ENCODE measurements at places on chromosomes 3 and 15.

DNA sequence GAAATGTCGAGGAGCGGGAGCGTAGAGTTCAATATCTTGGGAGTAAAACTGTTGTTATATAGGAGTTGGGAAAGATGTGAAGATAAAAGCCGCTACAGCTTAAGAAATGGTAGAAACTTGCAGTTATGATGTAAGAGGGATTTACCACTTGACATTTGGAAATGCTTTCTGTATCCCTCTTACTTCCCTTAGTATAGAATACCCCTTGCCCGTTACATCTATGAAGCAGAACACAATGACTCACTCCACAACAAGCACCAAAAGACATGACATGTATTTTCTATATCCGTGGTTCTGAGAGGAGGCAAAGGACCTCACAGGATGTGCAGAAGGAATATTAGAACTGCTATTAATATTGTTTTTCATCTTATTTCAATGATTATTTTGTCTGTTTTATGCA, 254.2 kb upstream of the NR2F2 start:
- no peak for DNase-seq

- DNase-seq = peak; percentile 52
Observed at GRCh38 chr3:46299608-46300460, 54.1 kb upstream of the CCR2 start.

DNA sequence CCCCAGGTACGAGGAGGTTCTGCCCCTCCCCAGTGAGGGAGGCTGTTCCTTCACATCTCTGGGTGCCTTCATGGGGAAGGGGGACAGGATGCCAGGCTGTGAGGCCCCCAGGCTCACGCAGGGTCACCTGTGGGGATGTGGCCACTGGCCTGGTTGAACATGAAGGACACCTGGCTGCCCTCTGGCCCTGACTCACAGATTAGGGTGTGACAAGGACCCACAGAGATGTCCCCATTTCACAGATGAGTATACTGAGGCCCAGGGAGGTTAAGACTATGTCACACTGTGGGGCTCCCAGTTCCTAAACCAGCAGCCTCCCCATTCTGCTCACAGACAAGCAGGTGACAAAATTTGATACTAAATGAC, 42.4 kb downstream of the PCSK6 start:
- no peak for DNase-seq

GRCh38 chr15:89117790-89118189, 29.5 kb downstream of the ABHD2 start:
- no peak for DNase-seq

DNA sequence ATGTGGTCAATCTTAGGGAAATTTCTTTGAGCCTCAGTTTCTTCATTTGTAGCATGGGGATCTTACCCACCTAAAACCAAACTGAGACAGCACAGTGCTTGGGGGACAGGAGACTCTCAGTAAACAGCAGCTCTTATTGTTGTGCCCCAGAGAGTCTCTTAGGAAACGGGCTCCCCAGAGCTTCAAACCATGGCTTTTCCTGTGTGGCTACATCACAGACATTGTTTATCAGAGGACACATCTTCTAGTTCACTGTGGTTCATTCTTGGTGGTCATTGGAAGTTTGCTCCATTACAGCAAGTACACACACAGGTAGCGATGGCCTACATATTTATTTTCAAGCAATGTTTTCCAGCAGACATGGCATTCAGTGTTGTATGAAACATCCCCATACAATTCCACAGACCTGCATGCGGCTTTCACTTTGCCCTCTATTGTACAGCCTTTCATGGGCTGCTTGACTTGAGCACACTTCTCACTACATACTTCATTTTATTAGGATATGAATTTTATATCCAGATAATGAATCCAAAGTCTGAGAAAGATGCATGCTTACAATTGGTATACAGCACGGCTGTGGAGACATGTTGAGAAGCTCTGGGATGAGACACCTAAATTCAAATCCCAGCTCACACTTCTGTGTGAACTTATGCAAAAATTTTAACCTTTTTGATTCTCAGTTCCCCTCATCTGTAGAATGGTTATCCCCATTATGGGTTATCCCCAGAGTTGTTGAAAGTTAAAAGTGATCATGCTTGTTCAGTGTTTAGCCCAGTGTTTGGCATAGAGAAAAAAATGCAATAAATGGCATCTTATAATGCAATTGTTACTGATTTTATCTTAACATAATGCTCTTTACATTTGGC, 84.8 kb upstream of the ICE2 start:
- no peak for DNase-seq

- no peak for DNase-seq
Observed at GRCh38 chr3:123156276-123156995, 45.3 kb upstream of the SEC22A start.

DNA sequence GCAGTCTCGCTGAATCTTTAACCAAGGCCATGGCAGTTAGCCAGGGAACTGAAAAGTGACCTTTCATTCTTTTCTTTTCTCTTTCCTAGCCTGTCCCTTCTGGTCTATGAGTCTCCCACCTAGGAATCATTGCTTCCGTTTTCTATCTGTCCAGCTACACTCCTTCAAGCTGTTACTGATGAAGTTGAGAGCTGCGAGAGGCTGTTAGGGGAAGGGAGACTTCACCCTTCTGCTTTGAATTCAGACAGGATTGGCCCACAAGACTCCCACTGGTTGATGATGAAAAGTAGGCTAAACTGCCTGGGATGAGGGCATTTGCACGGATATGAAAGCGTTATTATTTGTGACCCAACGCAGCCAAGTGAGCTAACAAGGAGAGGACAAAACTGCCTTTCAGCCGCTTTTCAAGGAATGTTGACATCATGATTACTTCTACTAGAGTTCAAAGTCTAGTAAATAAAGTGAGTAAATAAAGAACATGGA, 30.2 kb downstream of the EIF4E3 start:
- no peak for DNase-seq

GRCh38 chr3:172592898-172593669, 69.9 kb upstream of the TNFSF10 start:
- DNase-seq = no peak

GRCh38 chr3:111963424-111963823, 15.4 kb upstream of the ABHD10 start:
- DNase-seq = no peak

- peak; percentile 21 for DNase-seq
Observed at GRCh38 chr15:56038015-56038414, 44.6 kb upstream of the NEDD4 start.

DNA sequence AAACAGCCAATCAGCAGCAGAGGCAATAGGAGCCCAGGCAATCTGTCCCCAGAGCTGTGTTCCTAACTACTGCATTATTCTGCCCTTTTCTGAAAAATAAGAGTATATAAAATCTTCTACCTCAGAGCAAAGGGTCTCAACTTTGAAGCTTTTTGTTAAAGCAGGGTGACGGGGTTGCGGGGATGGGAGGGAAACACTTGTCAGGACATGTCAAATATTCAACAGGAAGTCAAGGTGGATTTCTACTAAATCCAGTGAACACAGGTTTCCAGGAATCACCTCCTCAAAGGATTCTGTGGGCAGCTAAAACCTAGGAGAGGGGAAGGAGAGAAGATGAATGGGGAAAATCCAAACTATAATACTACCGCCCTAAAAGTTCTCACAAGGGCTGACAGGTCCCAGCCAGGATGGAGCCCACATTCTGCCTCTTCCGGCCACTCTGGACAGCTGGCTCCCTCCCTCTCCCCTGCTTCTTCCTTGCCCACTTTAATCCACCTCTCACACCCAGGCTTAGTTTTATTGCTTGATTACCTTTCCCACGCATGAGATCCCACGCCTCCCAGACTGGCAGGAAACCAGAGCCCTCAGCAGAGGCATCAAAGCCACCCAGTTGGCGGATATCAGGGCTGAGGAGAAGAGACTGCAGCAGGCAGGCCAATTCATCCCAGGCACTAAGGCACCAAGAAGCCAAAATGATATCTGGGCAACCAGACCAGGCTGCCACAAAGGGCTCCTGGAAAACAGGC, 77.2 kb downstream of the OSBPL10 start:
- DNase-seq = no peak

GRCh38 chr3:61943975-61944374, 382.6 kb downstream of the PTPRG start:
- no peak for DNase-seq

DNA sequence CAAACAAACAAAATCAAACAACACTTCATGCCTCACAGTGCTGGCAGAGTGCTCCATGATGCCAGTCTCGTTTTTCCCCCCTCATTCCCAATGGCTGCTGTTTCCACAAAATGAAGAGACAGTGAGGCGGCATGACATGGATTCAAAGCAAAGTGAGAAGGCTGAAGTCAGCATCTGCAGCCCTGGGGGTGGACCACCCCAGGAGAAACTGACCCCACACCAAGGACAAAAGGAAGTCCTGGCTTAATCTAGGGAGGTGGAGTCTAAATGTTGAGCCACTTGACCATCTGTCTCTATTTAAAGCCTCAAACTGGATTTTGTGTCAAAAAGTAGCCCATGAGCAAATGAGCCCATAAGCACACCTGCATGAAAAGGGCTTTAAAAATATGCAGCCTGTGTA, 151.2 kb upstream of the RORA start:
- no peak for DNase-seq

- DNase-seq = peak; percentile 78
Observed at GRCh38 chr3:50503504-50504342, at the start of gene CACNA2D2. TSS of gene CACNA2D2 (minus strand) at chr3:50503634. CDS start at chr3:50503423, 211 bp downstream.

DNA sequence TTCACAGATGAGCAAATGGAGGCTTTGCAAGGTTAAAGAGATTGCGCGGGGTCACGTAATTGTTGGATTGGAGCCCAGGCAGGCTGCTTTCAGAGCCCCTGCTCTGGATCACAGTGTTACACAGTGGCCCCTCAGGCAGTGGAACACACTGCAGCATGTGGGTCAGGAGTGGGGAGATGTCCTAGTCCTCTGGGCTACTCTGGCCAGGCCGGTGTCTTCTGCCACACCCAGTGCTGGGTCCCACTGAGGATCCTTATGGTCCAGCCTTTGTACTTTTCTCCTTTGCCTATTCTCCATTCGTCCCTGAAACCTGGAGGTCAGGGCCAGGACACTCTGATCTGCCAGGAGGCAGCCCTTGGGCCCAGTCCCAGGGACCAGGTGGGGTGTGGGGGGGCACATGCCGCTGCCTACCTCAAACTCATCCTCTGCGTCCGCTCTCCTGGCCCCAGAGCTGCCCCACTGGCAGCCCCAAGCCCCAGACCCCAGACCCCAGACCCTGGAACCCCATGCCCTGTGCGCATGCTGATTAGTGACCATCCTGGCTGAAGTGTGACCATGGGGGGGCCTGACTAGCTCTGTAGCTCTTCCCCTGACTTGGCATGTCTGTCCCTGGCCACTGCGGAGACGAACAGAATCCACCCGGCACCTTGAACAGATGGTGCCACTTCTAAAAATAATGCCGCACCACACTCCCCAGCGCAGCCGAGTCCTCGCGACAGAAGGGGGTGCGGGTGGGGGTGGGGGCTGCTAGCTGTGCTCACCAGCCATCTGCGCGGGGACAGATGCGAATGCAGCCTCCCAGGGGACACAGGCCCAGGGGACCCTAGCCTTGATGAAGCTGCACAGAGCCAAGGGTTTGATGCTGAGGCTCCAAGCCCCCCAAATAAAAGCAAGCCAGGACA, 41.6 kb downstream of the ATP2B2 start:
- no peak for DNase-seq

DNA sequence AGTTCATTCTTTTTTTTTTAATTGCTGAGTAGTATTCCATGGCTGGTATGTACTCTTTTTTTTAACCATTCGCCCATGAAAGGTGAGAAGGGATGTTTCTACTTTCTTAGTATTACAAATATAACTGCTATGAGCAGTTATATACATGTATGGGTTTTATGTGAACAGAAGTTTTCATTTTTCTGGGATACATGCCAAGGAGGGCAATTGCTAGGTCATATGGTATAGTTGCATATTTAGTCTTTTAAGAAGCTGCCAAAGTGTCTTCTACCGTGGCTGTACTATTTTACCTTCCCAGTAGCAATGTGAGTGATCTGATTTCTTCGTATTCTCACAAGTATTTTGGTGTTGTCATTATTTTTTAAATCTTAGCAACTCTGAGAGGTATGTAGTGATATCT, 11.2 kb upstream of the KLHL40 start:
- DNase-seq = no peak

DNA sequence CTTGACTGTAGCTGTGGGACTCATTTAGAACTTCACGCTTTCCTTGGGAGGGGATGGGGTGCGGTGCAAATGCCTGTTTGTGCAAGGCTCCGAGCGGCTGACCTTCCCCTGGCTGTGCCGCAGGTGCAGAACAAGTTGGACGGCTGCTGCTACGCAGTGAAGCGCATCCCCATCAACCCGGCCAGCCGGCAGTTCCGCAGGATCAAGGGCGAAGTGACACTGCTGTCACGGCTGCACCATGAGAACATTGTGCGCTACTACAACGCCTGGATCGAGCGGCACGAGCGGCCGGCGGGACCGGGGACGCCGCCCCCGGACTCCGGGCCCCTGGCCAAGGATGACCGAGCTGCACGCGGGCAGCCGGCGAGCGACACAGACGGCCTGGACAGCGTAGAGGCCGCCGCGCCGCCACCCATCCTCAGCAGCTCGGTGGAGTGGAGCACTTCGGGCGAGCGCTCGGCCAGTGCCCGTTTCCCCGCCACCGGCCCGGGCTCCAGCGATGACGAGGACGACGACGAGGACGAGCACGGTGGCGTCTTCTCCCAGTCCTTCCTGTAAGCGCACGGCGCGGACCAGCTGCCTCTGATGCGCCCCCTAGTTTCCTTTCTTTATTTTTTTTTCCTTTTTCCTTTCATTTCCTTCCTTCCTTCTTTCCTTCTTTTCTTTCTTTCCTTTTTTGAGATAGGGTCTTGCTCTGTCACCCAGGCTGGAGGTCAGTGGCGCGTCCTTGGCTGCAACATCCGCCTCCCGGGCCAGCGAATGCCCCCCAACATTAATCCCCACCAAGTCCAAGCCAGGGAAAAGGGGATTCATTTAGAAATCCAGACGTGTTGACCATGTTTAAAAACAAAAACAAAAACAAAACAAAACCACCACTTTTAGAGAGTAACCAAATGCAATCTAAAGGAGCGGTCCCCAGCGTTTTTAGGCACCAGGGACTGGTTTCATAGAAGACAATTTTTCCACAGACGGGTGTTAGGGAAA, 42.7 kb downstream of the EIF2AK4 start:
- DNase-seq = no peak

- DNase-seq = peak; percentile 2
Observed at GRCh38 chr3:106514431-106514830, 645.6 kb upstream of the CBLB start.

DNA sequence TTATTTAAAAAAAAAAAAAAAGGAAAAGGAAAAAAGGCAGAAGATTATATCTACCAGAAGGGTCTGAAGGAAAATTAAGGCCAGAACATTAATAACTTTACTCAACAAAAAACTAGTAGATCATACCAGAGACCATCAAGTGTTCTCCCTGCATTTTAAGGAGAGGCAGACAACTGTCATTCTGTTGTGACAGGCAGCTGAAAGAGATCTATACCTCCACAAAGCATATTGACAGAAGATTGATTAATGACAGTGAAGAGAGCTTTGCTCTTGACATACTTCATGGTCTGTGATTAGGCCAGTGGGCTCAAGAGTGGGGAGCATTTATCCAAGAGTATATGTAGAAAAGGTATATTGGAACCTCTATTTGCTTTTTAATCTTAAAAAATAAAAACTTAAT, 248.4 kb downstream of the CDIN1 start:
- no peak for DNase-seq

- DNase-seq = no peak
Observed at GRCh38 chr3:4758249-4758860, 220.9 kb upstream of the BHLHE40 start.

GRCh38 chr15:75065851-75066509, 42.6 kb downstream of the PPCDC start:
- DNase-seq = peak; percentile 92

- peak; percentile 85 for DNase-seq
Observed at GRCh38 chr15:77974098-77974414, 103.5 kb downstream of the TBC1D2B start.

GRCh38 chr3:38139652-38140051, 1.2 kb downstream of the MYD88 start:
- no peak for DNase-seq

GRCh38 chr3:185943760-185944106, 5.9 kb upstream of the TRA2B start:
- no peak for DNase-seq
